ENCODE measurements at places on chromosomes 7 and 10.

GRCh38 chr7:71591876-71592275 is 459.9 kb downstream of the GALNT17 start:
- DNase-seq: no peak

- DNase-seq: no peak
These were observed 47.0 kb downstream of the CDH23 start for GRCh38 chr10:71443676-71444075.

DNA sequence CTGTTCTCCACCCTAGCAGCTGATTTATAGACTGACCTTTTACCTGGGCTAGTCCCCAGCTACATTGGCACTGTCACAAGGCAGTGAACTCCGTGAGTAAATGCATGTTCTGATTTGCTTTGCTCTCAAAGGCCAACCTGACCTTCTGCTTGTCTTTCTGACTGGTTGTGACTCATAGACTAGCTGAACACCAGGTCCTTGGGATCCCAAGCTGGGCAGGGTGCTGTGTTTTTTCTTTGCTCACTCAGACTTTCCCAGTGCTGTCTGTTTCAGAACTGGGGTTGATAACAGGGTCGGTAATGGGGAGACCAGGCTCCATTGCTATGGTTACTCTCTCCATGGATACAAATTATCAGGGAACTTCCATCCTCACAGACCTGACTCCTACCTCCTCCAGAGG is 35.0 kb downstream of the EVX1 start:
- no peak for DNase-seq

- no peak for DNase-seq
These were observed 32.0 kb upstream of the ARMS2 start for GRCh38 chr10:122422266-122422989.

DNA sequence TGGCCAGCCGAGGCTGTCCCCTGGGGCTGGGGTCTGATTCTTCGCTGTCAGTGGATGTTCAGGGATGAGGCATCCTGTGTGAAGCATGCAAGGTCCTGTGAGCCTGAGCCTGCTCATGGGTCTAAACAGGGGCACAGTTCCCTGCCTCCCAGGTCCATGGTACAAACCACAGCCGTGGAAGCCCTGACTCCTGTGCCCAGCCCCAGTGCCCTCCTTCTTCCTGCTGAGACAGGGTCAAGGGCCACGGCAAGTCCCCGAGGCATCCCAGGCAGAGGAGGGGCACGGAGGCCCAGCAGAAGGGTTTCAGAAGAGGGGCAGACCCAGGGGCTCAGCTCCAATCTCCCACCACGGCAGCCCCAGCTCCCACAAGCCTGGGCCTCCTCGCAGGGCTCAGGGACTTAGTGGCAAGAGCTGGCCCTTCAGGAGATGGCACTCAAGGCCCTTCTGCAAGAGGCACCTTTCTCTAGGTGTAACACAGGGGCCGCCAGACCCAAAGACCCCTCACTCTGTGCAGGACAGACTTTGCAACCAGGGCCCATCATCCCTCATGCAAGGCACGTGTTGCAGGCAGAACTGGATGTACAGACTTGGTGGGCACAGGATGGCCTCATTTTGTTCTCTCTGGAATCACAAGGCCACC is 248.8 kb downstream of the TCERG1L start:
- DNase-seq: no peak

DNA sequence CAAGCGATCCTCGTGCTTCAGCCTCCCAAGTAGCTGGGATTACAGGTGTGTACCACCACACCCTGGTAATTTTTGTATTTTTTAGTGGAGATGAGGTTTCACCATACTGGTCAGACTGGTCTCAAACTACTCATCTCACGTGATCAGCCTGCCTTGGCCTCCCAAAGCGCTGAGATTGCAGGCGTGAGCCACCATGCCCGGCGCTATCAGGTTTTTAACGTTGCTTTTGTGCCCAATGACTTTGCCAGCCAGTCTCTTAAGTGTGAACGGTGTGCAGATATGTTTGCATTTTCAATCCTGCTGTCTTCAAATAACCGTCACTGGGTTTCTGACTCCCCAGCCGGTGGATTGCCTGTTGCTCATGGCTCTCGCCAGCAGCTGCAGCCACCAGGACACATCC is 201.8 kb upstream of the PPP2R2D start:
- DNase-seq: no peak

GRCh38 chr10:6598679-6599078 is 18.6 kb upstream of the PRKCQ start:
- DNase-seq: no peak

DNA sequence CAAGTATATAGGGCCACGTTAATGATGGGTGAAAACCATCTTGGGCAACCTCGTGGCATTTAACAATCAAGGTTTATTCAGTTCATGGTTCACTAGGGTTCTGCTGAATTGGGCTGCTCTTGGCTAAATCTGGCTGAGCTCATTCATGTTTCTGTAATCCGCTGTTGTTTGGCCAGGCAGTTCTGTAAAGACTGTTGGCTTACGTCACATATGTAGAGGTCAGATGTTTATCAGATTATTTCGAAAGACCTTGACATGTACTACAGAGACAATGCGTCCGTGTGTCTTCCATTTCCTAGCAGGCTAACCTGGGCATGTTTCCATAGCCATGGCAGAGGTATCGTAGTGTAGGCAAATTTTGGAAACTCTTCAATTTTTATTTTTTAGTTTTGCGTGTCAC is 190.0 kb upstream of the ZWINT start:
- no peak for DNase-seq

DNA sequence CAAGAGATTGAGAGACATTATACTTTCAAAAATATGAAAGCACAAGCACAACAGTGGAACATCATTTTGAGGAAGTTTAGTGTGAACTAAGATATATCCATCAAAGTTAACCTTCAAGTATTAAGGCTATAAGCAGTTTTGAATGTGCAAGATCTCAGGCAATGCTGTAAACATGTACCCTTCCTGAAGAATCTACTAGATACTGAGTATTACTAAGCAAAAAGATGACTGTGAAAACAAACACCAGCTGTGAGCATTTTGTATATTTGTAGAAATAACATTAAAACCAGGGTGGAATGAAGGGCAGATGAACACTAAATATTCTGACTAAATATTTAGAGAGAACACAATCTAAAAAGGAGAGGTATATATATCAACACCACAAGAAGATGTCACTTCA is 41.3 kb upstream of the ADRA2A start:
- DNase-seq: no peak

GRCh38 chr10:60343254-60343653 is 46.4 kb downstream of the ANK3 start:
- no peak for DNase-seq

GRCh38 chr7:105924945-105925344 is 38.1 kb upstream of the CDHR3 start:
- no peak for DNase-seq

DNA sequence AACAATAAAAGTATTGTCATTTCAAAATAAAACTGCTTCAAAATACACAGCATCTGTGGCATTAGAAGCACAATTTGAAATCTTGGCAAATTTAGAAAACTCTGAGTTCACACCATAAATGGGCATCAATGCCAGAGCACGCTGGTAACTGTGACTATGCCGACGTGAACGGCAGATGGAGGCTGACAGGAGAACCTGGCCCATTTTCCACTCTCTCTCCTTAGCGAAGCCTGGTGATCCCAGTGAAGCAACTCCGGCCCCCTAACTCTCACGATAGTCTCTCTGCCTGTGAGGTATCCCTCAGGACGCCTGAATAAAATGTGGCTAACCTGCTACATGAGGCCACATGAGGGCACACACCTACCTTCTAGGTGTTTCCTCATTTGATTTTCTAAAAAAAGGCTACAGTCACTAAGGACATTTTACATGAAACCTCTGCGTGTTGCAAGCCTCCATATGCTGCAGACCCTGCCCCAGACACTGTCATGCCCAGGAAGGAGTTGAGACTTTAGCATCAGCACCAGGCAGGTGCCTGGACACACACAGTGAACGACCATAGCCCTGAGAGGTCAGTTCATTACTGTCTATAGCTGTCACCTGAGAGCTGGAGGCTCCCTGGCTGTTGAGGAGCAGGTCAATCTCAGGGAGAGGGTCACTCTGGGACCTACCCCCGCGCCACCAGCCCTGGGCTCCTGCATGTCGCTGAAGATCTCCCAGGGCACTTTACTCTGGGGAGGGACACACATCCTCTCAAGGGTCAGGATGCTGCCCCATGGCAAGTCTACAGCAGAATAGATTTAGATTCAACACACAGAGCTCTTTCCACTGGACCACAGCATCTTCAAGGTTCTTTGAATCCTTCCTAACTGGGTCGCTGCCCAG is 62.9 kb upstream of the CAMK2B start:
- DNase-seq: no peak

DNA sequence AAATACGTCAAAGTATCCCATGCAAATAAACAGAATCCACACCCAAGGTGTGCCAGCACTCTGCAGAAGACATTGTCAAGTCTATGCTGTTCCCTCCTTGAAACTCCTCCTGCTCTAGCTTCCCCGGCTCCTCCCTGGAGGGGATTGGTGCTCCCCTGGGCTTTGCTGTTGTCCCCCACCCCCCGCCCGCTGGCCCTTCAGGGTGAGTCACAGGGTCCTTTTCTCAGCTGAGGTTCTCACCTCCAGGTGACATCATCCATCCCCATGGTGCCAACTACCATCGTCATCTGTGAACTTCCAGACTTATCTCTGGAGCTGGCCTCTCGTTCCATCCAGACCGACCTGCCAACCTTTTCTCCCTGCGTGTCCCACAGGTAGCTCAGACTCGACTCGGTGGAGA is 77.0 kb downstream of the ITIH5 start:
- DNase-seq: no peak

DNA sequence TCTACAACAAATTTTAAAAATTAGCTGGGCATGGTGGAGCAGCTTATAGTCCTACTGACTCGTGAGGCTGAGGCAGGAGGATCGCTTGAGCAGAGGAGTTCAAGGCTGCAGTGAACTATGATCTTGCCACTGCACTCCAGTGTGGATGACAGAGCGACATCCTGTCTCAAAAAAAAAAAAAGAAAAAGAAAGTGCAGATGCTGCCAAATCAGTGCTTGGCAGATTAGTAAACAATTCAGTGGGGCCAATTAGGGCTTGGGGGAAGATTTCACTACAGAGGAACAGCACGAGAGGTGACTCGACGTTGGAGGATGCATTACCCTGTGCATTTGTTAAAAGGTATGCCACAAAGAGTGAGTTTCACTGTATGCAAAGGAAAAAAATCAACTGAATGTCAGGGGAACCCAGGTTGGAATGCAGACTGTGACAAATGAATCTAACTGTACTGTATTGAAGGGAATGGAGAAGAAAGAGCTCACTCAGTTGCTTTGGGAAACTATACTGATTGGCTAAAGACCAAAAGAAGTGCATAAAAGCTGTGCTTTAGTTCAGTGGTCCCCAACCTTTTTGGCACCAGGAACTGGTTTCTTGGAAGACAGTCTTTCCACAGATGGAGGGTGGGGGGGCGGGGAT is 31.6 kb downstream of the GARIN1A start:
- DNase-seq: no peak

DNA sequence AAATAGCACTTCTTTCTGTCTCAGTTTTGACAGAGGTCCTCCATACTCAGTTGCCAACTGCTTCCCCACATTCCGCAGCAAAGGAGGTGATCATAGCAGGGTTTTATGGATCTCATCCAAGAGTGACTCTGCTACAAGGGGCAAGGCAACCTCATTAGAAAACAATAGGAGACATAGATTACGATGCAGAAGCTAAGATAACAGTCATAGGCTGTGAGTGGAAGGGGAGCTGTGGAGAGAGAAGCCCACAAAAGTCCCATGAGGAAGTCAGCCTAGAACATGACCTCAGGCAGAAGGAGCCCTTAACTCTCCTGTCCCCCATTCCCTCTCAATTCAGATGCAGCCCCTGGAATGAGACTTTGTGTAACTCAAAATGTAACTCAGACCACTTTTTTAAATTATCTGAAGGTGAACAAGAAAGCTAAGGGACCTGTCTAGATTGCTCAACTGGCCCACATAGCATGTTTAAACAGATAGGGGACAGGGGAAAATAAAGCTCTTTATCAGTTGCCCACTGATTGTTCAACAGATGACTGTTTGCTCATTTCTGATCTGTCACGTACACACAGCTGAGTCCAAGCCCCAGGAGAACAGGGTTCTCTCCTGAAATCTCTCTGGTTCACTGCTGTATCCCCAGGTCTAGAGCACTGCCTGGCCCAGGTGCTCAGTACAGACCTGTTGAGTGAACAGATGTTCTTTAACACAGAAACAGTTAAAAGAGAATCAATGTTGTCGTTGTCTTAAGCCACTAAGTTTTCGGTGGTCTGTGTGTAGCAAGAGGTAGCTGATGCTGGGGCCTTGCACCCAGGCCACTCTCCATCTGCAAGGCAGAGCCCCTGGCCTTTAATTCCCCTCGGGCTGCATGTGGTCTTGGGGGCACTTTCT is 1.5 kb upstream of the NCOA4 start:
- no peak for DNase-seq

GRCh38 chr7:132122901-132123300 is 453.4 kb downstream of the PLXNA4 start:
- no peak for DNase-seq

DNA sequence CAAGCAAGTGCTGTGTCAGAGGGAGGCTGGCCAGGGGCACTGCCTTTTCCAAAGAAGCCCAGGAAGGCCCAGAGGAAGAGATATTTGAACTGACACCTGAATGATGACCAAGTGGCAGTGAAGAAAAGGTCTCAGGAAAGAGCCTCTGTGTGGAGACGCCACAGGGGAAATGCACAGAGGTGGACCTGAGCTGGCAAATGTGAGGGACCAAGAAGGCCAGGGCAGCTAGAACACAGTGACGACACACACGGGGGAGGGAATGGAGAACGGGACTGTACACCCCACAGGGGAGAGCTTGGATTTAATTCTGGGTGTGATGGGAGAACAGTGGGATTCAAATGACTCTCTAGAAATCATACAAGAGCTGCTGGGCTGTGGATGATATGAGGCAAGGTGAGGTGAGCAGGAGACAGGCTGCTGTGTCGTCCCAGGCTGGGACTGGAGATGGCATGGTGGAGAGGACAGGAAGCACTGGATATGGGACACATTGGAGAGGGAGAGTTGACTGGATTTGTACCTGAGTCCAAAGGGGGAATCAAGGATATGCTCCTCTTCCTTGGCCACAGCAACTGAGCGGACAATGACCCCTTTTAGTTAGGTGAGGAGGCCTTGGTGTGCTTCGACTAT is 84.2 kb upstream of the DDC start:
- DNase-seq: no peak

- DNase-seq: no peak
These were observed 41.5 kb downstream of the KLRG2 start for GRCh38 chr7:139441961-139442360.

GRCh38 chr7:152424348-152425108 is 11.3 kb downstream of the KMT2C start:
- no peak for DNase-seq

DNA sequence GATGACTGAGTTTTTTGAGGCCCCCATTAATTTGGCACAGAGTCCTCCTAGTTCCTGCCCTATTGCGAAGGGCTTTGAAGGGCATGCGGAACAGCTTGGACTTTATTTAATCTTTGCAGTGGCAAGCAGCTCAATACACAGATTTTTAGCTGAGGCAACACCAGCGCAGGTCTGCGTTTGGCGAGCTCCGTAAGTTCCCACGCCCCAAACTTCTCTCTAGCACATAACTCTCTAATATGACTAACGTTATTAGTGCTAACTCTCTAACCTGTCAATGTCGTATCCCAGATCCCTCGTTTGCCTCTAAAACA is 366 bp upstream of the TAF3 start:
- no peak for DNase-seq

- DNase-seq: no peak
These were observed 28.1 kb upstream of the FAM171A1 start for GRCh38 chr10:15399060-15399661.
